Stimulated activated CD4-positive, alpha-beta T cell treated with anti-CD3 and anti-CD28 coated beads, TNF-alpha, amount 100 ng/mL, for 48 hours (primary cell): ENCODE measurements at places on chromosomes 3 and 15.
A peak's percentile ranks its signal among the peaks of the same experiment; 100 is the strongest.

GRCh38 chr3:172154768-172155664, 115.6 kb downstream of the FNDC3B start:
- no peak for DNase-seq

DNA sequence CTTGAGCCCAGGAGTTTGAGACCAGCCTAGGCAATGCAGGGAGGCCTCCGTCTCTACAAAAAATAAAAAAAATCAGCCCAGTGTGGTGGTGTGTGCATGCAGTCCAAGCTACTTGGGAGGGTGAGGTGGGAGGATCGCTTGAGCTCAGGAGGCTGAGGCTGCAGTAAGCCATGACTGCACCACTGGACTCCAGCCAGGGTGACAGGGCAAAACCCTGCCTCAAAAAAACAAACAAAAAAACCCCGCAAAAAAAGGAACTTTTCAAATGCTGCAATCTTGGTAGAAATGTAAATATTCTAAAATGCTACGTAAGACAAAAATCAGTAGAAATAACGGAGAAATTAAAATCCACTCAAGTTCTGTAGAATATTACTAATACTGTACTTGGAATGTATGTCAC, 108.1 kb upstream of the MELTF start:
- DNase-seq: no peak

DNA sequence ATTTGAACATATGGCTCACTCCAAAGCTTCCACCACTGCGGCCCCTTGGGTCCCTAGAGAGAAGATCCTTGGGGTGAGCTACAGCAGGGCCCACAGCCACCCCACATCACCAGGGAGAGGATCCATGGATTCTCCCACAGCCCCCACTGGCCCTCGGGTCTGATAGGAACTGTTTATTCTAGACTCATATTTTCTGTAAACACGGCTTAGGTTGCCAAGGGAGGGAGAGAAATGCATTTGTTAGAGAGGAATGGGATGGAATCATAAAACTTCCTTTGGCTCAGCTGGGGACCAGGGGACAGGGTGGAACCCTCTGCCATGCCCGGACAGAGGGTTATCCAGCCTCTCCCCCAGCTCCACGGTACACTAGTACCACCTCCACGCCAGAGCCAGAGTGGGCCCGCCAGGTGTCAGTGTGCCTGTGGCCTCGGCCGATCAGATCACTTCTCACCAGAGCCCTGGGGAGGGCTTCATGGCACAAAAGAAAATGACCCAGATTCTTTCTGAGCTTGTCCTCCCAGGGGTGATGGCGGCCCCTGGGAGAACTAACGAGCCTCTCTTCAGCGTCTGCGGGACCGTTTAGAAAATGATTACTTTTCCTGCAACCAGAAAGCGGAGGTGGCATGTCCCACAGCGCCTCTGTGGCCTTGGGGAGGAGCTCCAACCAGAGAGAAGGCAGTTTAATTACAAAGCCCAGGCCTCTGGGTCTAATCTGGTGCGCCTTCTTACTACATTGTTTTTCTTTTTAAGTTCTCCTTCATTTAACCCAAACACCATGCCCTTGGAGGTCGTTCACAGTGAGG, 33.7 kb downstream of the ADCY5 start:
- no peak for DNase-seq

DNA sequence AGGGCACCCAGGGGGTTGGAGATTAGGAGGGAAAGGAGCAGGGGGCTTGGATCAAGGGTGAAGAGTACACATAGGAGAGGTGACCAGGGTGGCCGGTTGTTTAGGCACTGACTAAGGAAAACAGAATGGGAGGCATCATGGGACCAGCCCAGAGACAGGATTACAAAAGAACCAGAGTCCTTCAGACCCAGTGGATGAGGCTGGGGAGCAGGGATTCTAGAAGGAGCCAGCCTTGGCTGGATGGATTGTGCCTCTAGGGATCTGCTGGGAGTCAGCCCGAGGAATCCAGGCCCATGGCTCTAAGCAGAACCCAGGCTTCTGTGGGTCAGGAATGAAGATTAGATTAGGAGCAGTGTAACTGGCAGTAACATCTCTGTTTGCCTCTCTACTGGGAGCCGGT, 98.6 kb downstream of the ARNT2 start:
- DNase-seq: no peak

GRCh38 chr15:62877276-62877857, 165.2 kb upstream of the TPM1 start:
- DNase-seq: no peak

DNA sequence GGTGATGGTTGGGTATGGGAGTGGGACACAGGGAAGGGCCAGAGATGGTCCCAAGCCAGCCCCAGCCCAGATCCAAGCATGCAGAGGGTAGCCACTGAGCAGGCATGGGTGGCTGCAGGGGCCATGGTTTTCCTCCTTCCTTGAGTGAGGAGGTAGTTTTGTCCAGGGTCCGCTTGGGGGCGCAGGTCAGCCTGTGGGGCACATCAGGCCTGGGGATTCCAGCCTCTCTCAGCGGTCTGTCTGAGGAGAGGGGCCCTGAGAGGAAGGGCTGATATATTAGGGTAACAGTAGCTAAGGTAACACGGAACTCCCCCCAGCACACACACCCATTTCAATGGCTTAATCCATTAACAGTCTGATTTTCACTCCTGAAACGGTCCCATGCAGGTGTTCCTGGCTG, 22.7 kb upstream of the LCTL start:
- DNase-seq: no peak

DNA sequence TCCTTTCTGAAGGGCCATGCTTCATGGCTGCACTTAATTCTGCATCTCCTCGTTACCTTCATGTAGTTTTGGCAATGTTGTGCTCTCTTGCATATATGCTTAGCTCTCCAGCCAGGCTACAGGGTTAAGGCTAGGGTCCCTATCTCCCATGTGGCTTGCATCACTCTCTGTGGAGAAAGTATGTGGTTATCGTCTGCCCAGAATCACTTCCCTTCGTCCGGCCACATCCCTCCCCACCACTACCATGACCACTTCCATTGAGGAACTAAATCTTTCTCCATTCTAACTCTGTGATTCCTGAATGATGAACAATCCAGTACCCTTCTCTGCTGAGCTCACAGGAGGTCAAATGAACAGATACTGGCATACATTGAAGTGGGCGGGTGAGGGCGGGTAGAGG, 34.0 kb downstream of the WWTR1 start:
- no peak for DNase-seq

DNA sequence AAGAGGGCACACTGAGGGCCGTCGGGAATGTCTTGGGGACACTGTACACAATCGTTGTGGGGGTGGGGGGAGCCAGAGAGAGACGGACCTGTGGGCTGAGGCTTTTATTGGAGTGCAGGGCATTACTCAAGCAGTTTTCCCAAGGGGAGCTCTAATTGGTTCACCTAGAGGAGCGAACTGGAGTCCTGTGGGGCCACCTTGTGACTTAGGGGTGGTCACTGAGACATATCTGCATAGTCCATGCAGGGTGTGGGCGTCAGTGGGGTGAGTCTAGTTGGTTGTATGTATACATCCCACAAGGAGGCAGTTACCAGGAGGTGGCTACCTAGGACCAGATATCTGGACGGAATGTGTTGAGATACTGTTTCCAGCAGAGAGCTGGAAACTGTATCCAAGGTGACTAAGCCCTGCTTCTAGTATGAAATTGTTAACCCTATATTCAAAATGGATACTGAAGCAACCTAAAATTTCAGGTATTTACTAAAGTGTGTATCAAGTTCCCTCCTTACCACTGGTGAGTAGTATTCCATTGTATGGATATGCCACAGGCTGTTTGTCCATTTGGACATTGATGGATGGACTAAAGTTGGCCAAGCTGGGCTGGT, 2.6 kb upstream of the PIGZ start:
- no peak for DNase-seq

DNA sequence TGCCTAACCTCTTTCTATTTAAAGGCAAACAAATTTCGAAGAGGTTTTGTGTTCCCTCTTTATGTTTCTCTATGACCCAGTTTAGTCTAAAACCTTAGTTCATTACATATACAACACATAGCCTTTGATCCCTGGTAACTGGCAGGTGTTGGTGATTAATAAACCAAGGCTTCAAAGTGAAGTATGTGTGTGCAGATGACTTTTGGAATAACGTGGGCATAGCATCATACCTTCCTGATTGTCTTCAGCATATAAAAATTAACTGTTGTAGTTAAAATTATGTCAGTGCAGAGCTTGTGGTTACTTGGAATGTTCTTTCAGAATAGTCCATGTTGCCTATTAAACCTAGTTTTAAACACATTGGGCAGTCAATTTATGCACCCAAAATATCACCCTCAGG, 608.3 kb downstream of the ROBO2 start:
- DNase-seq: no peak

- DNase-seq: peak; percentile 11
These were observed 57.0 kb upstream of the CMTM7 start for GRCh38 chr3:32334675-32335074.

- no peak for DNase-seq
These were observed 22.6 kb upstream of the TEX9 start for GRCh38 chr15:56342653-56343052.

DNA sequence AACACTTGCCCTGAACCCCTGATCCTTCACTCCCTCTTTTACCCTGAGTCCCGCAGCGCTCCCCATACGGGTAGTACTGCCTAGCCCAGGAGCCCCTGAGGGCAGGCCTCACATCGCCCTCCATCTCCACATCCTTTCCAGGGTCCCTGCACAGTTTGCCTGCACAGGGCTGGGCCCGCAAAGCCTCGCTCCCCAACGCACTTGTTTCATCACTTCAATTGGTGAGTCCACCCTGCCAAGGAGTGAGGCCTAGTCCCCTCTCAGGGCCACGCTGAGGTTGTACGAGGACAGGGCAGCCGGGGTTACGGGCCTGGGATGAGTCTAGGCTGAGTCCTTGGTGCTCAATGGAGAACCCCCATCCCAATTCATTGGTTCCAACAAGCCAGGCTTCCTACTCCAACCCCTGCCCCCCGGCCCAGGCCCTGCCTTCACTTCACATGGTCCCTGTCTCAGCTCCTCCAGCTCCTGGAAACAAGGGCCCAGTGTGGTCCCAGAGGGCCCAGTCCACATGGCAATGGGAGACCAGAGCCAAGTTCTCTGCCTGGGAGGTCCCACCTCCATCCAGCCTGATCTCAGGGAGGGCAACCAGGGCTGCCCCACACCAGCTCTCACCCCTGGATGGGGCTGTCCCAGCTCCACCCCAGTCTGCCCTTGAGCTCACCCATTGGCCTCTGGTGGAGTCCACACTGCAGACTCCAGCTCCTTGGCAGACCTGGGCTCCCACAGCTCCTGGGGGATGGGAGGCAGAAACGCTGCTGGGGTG, 12.4 kb upstream of the CLK3 start:
- DNase-seq: no peak

GRCh38 chr3:123755085-123755484, 129.0 kb downstream of the MYLK start:
- DNase-seq: no peak

GRCh38 chr3:38487323-38487722, 8.8 kb upstream of the EXOG start:
- no peak for DNase-seq

- DNase-seq: no peak
These were observed 2.0 kb downstream of the CIB2 start for GRCh38 chr15:78129077-78129750.

- DNase-seq: no peak
These were observed 8.8 kb downstream of the PRICKLE2 start for GRCh38 chr3:64216274-64217147.

DNA sequence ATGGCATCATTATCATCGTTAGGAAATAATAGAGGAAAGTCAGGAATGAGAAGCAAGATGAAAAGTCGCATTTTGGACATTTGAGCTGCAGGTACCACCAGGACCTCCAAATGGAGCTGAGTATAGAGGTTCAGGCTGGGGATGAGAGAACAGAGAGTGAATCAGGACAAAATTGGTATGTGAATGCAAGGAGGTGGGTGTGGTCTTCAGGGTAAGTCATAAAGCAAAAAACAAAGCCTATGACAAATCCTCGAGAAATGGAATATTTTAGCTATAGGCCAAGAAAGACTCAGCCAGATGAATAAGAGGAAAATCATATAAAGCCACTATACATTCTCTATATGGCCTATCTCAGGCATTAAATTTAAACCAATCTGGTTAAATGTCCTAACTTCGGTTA, 841.3 kb downstream of the ROBO1 start:
- no peak for DNase-seq

GRCh38 chr3:24853685-24854490, 359.2 kb upstream of the THRB start:
- DNase-seq: no peak

- no peak for DNase-seq
These were observed 49.1 kb upstream of the LIMD1 start for GRCh38 chr3:45545476-45545875.

- no peak for DNase-seq
These were observed 73.6 kb downstream of the ETV5 start for GRCh38 chr3:186035277-186035676.

- no peak for DNase-seq
These were observed 281.6 kb downstream of the MBNL1 start for GRCh38 chr3:152550284-152550683.

DNA sequence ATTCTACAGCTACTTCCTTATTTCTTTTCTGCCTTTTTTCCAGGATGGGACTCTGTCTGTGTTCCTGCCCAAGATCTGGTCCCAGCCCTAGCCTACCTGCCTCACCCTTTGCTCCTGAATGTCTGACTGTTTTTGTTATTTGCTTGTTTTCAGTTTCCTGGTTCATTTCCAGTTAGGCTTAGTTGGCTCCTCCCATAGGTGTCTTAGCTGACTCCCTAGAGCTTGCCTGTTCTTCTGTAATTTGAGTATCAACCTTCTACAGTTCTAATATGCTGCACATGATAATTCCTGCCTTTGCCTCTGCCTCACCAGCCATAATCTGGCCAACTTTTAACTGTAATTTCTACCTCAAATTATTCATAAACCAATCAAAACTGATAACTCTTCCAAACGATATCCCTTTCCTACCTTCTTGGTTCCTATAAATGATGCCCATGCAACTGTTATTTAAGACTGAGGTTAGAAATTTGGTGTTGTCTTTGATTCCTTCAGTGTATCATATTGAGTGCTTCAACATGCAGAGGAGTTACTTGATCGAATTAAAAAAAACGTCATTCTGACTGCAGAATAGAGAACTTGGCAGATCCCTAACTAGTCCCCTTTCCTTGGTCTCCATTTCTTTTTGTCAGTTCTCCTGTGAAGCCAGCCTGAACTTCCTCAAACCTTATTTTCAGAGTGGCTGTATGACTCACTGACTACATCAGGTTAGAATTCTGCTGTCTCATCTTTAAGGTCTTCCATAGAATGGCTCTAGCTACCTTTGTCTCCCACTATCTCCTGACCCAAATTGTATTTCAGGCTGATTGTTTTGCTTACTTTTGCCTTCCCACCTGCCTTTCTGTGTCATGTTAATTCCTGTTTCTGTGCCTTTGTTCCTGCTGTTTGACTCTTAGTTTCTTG, 8.4 kb downstream of the GOLM2 start:
- no peak for DNase-seq

DNA sequence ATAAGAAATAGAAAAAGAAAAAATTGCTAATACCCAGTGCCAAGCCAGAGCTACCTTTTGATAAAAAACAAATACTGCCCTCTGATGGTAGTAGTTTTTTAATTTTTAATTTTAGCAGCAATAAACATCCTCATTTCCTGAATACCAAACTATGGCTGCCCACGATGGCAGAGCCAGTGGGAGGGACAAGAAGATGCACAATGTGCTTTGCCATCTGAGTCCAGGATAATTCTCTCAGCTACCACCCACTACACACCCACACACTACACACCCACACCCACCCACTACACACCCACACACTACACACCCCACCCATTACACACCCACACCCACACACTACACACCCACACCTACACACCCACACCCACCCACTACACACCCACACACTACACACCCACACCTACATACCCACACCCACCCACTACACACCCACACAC, 17.8 kb downstream of the CEP19 start:
- no peak for DNase-seq

- no peak for DNase-seq
These were observed 121.1 kb downstream of the GSK3B start for GRCh38 chr3:119973018-119973646.

- no peak for DNase-seq
These were observed 29.2 kb downstream of the NEO1 start for GRCh38 chr15:73081321-73081958.
